CD4-positive, alpha-beta T cell treated with Interleukin-17A for 1 hour (primary cell): ENCODE measurements at places on chromosomes 11 and 22.
A peak's percentile ranks its signal among the peaks of the same experiment; 100 is the strongest.

- peak; percentile 1 for DNase-seq
These were observed 684 bp upstream of the NFRKB start for GRCh38 chr11:129896062-129896461.

- DNase-seq, result no peak
These were observed 22.1 kb upstream of the NNMT start for GRCh38 chr11:114273890-114274635.

GRCh38 chr22:35172442-35172841, 84.9 kb upstream of the HMGXB4 start:
- no peak for DNase-seq

DNA sequence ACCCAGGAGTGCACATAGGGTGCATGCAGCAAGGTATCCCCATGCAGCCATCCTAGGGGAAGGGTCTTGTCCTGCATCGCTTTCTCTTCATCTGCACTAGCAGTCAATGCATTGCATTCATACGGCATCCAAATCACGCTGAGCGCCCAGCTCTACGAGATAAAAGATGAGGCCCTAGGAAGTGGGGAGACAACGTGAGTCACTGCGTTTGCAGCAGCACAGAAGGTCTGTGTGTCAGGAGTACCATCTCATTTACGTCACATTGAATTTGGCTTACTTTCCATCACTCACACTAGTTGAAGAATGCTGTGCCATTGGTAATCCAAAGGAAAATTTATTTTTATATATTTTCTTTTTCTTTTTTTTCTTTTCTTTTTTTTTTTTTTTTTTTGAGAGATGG, 2.5 kb upstream of the ST14 start:
- DNase-seq, result no peak

DNA sequence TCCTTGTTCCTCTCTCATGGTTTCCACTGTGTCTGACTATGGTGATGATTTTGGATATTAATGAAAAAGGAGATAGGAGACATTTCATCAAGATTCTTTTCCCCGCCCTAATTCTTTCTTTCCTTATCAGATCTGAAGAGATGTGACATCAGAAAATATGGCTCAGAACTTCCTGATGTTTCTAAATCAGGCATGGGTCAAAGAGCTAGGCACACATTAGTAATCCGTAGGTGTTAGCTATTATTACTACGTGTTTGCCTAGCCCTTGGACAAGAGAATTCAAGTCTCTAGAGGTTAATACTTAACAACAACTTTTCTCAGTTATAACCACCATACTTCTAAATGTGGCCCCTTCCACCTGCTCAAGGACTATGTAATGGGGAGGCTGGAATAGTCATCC, 5.8 kb downstream of the JOSD1 start:
- DNase-seq, result no peak
